NK-92 treated with Interleukin-12 subunit alpha and Interleukin-12 subunit beta, amount 100 ng/mL, for 24 hours (cell line): ENCODE measurements at places on chromosomes 3 and 15.

DNA sequence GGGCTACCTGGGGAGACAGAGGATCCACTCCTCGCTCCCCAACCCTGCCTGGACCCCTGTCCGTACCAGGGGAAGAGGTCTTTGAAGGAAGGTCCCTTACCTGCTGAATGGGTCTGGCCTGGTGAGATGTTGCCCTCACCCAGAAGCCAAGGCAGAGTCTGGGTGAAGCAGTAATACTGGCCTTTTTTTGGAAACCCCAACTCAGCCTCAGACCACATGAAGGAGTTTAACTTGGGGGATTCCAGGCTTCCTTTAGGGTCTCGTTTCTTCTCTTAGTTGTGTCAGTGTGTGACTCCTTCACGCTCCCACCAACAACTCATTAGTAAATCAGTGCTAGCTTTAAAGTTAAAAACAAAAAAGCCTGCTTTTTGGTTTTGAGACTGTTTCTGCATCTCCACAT lies 45.6 kb downstream of the RTP1 start:
- DNase-seq = no peak

- no peak for DNase-seq
These were observed 67.2 kb upstream of the POLG start for GRCh38 chr15:89401631-89402517.

DNA sequence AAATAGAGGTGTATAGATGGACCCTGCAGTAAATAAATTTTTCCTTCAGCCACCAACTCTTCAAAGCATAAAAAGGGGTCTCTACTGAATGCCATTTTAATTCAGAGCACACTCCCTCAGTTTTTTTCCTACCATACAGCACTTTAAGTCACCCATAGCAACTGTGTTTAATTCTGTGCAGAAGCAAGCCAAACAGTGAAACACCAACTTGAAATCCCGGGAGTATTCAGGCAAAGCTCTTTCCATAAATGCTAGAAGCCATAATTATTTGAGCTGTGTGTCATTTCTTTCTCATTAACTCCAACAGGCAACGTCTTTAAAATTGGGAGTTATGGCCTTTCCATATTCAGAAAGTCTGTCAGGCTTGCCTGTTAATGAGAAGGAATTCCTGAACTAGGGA lies 562.1 kb downstream of the GRM7 start:
- no peak for DNase-seq

- no peak for DNase-seq
These were observed 6.2 kb upstream of the IGSF10 start for GRCh38 chr3:151467069-151467468.

DNA sequence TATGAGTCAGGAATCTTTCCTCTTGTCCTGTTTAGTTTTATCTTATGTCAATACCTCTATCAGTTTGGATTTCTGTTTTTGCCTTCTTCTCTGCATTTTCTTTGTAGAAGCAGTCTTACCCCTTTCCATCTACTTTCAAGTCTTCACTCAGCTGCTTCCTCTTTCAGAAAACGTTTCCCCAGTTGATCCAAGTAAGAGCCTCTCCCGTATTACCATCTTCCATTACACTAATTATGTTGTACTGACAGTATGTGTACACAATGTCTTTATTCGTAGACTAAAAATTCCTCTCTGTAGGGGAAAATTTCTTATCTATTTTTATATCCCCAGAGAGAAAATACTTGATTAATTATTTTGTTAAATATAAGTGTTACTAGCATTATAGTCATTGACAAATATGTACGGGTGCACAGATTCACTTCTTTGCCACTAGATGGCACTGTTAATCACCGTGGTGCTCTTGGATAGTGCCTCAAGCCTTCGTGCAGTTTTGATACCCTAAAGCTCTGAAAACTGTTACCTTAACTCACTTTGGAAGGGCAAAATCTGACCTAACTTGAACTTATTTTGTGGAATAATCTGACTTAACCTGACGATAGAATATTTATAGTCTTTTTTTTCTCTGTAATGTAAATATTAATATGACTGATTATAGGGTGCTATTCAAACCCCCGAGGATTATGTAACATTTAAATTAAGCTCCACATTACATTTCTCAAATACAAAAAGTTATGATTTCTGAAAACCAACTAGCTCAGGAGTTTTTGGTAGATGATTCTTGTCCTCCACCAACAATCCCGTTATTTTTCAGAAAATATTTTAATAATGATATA lies 74.2 kb upstream of the POU1F1 start:
- DNase-seq = no peak

- DNase-seq = no peak
These were observed 9.4 kb upstream of the CACNA1D start for GRCh38 chr3:53484984-53485383.

- no peak for DNase-seq
These were observed 252.7 kb upstream of the ICE2 start for GRCh38 chr15:60731583-60732130.

DNA sequence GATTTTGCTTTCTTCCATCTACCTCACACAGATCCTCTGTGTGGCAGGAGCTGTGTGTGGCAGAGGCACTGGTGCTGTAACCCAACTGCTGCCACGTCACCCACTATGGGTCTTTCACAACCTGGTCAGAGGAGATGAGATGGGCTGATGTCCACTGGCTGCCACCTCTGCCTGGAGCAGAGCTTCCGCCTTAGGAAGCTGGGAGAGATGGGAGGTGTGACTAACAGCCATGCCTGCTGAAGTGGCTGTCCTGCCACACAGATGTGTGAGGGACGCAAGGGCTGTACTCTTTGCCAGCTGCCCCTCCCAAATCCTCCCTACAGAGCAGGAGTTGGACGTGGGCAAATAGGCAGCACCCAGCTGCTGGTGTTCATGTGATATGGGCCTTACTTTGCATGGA lies 329.5 kb downstream of the GABRB3 start:
- no peak for DNase-seq
